ENCODE measurements at places on chromosomes 13 and 19. TPM values are rescaled to one million over a fixed set of nuclear protein-coding genes. Genes with fewer than 3 reads are reported as not detected.

The TUBA3C gene
- total RNA-seq = not detected

The MED16 gene
- 83.1 TPM for total RNA-seq

The WASF3 gene
- total RNA-seq = 22.2 TPM

The SLC6A16 gene
- total RNA-seq = 3.2 TPM

The ZNF613 gene
- total RNA-seq = 20.6 TPM

The ZNF528 gene
- 0.81 TPM for total RNA-seq

The FUT6 gene
- total RNA-seq = not detected

The EFNA2 gene
- 14.3 TPM for total RNA-seq

GRCh38 chr19:48378194-48378570, 13.2 kb downstream of the KDELR1 start:
- no peak for DNase-seq

GRCh38 chr19:6110360-6110977, at the start of gene RFX2:
Gene RFX2 (minus strand): TSS chr19:6110500. CDS start chr19:6047496, 63,004 bp downstream.
- DNase-seq = peak; percentile 98

DNA sequence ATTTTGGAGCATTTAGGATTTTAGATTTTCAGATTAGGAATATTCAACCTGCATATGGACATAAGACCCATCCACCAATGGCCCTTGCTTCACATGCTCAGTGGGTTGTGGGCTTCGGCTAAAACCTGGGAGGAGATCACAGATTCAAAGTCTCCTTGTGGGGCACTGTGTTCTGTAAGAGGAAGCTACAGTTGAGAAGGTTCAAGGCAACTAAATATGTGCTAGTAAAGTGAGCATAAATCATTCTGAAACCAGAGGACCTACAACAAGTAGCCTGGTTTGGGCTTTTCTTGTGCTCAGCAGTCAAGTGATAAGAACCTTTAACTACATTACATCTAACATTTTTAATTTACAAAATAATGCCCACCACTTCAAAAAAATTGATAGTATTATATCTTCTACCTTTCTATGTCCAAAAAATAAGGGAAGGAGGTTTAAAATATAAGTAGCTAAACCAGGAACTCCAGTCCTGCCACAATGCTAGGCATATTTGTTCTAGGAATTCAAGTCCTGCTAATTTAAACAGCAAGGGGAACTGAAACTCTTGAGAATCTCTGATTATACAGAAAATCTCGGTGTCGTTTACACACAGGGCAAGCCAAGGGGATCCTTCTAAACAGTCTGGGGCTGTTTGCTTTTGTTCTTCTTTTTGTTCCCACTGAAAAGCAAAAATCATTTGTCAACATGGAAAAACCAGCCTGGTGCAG, 36.6 kb downstream of the FOXO1 start:
- DNase-seq = no peak

- no peak for DNase-seq
Measured at GRCh38 chr19:28710278-28710677, 502.7 kb downstream of the UQCRFS1 start.

GRCh38 chr13:86737334-86737932, 933.7 kb upstream of the SLITRK5 start:
- DNase-seq = no peak

DNA sequence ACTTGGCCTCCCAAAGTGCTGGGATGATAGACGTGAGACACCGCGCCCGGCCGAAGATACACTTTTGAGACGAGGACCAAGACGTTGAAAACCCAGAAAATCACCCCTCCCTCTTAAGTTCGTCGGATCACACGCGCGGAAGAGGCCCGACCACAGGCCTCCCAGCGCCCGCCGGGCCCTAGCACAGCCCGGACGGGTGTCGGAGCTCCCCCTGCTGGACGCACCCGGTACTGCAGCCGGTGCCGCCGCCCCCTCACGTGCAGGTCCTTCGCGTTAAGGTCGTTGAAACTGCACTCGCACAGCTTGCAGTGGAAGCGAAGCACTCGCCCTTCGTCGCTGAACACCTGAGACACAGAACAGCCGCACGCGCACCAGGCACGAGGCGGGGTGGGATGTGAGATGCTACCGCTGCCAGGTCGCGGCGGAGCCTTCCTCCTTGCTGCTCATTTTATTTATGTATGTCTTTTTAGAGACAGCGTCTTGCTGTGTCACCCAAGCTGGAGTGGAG, 35.7 kb upstream of the MATK start:
- peak; percentile 89 for DNase-seq

DNA sequence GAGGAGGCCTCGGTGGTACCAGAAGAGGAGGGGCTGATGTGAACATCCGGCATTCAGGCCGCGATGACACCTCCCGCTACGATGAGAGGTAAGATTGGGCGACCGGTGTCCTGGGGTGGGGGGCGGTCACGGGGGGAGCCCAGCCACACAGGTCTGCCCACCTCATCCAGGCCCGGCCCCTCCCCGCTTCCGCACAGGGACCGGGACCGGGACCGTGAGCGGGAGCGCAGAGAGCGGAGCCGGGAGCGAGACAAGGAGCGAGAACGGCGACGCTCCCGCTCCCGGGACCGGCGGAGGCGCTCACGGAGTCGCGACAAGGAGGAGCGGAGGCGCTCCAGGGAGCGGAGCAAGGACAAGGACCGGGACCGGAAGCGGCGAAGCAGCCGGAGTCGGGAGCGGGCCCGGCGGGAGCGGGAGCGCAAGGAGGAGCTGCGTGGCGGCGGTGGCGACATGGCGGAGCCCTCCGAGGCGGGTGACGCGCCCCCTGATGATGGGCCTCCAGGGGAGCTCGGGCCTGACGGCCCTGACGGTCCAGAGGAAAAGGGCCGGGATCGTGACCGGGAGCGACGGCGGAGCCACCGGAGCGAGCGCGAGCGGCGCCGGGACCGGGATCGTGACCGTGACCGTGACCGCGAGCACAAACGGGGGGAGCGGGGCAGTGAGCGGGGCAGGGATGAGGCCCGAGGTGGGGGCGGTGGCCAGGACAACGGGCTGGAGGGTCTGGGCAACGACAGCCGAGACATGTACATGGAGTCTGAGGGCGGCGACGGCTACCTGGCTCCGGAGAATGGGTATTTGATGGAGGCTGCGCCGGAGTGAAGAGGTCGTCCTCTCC, 6.3 kb upstream of the LIN7B start:
- no peak for DNase-seq

DNA sequence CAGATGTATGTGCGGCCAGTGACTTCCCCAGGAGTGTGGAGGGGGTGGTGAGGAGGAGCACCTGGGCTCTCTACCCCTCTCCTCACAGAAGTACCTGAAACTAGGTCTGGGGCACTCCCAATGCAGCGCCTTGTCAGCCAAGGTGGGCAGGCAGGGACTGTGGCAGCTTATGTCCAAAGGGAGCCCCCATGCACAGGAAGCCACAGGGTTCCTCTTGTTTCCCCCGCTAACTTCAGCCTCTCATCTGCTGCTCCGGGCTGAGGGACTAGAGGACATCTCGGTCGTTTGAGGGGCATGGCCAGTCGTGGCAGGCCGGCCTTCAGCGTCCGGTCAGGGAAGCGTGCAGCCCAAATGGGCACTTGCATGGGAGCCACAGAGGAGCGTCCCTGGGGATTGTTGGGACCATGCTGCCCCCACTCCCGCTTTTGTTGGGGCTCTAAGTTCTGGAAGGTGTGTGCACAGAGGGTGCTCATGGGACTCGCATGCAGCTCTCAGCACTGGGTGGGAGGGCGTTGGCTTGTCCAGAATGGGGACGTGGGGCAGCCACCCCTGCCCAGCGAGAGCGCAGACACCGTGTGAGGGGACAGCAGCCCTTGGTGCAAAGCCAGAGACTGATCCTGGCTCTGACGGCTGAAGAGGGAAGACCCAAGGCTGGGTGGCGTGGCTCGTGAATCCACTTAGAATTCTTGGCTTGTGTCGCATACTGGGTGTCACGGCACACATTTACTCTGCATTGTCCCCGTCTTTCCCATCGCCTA, 16.6 kb upstream of the NPAS1 start:
- no peak for DNase-seq

GRCh38 chr13:50779443-50780200, 63.9 kb downstream of the DLEU7 start:
- no peak for DNase-seq

DNA sequence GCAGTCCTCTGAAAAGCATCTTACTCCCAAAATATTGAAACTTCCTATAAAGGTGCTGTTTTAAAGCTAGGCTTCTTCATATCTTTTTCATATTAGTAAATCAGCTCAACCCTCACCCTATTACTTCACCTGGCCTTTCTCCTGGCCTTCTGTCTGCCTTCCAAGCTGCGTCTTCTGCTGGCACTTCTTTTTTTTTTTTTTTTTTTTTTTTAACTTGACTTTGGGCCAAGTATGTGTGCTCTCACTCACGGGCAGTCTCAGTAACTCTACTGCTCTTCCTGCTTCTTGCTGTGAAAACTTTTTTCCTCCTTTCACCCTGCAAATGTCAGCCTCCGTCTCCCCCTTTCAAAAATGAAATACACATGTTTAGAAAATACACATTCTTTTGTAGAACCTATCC, 41.2 kb upstream of the KCTD4 start:
- DNase-seq = no peak

DNA sequence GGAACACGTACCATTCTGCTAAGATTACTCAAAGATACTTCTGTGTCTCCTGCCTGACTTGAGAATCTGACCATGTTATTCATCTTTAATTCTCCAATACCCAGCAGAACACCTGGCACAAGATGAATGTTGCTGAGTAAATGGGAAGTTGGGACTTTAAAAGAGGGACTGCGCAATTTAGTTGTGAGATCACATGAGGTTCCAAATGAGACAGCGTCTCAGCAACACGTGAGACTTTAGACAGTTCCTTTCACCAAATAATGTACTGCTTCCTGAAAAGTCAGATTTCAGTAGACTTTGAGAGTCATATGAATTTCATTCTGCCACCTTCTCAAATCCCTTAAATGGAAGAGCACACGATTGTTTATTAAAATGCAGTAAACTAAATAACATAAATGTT, 36.7 kb downstream of the DOCK9 start:
- no peak for DNase-seq

DNA sequence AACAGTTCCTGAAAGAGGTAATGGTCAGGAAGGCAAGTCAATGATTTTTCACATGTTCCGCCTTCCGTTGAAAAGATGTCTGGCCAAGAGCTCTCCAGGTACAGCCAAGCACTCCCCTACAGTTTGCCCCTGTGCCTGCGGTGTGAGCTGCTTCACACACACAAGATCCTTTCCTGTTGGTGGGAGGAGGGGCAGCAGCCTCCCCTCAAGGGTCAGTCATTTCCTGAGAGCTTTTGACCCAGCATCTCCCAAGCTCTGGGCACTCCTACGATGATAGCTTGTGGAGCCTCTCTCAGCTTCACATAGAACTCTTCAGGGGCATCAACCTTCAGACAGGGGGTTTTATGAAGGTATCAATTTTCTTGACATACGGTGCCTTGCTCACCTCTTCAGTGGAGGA, 86.9 kb downstream of the DOCK9 start:
- DNase-seq = peak; percentile 57

- DNase-seq = no peak
Measured at GRCh38 chr13:50215399-50215798, 200.2 kb downstream of the KCNRG start.

- no peak for DNase-seq
Measured at GRCh38 chr13:41312176-41312500, 1.1 kb downstream of the NAA16 start.
